Dermis blood vessel endothelial cell (primary cell): ENCODE measurements at places on chromosomes 13 and 19.

GRCh38 chr19:51621178-51621577 is 9.0 kb downstream of the SIGLEC5 start:
- no peak for DNase-seq

- DNase-seq = no peak
These were observed 403.4 kb downstream of the KLF5 start for GRCh38 chr13:73462241-73462640.

DNA sequence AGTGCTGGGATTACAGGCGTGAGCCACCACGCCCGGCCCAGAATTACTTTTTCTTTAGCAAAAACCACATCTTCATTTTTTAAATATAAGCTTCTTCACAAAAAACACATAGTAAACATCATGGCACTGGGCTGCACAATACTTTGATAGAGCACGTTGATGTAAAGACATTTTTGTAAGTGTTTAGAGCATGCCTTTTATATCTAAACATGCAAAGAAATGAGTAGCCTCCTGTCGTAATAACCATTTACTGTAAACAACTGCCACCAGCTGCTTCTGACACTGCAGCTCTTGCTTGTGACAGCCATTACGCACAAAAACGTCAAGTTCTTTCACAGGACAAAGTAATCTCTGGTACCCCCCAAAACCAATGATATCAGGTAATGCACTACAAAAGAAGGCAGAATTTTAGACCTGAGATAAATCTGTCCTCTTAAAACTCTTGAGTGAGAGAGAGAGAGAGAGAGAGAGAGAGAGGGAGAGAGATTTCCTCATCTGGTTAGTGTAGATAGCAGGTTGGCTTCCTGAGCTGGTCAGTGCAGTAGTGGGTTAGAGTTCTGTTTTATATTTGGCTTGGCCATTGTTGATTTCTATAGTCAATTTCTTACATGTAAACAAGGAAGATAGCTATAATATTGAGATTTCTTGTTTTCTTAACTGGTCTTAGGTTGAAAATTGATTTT is 6.7 kb upstream of the ZNF548 start:
- DNase-seq = no peak

- no peak for DNase-seq
These were observed 179.3 kb downstream of the KATNAL1 start for GRCh38 chr13:30128095-30128494.

- no peak for DNase-seq
These were observed 4.0 kb downstream of the ZNF331 start for GRCh38 chr19:53541971-53542370.

GRCh38 chr13:77522444-77522843 is 13.1 kb upstream of the SCEL start:
- DNase-seq = no peak

DNA sequence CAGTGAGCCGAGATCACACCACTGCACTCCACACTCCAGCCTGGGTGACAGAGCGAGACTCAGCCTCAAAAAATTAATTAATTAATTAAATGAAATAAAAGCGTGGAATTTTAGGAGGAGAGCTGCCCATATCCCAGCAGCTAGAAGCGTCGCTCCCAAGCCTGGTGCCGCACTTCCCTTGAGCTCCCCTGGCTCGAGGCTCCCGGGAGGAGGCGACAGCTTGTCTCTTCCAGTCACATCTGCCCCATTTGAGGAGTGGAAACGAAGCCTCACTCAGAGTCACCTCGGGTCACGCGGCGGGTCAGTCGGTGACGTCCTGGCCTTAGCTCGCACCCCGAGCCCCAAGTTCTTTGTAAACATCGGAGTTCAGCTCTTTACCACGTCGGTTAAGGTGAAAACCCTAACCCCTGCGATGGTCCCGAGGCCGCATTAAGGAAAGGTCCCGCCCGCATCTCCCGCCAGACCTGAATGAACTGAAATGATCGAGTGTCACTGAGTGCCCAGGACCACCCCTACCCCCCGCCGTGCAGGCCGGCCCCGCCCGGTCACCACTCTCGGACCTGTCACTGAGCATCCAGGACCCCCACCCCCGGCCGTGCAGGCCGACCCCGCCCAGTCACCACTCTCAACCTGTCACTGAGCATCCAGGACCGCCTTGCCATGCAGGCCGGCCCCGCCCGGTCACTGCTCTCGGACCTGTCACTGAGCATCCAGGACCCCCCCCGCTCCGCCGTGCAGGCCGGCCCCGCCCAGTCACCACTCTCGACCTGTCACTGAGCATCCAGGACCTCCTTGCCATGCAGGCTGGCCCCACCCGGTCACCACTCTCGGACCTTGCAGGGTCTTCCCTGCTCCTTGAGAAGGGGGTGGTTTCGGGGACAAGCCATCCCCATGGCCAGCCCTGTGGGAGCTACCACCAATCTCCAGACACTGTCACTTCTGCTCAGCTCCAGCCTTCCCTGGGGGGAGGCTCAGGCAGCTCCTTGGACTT is 176.9 kb downstream of the KDM4B start:
- DNase-seq = no peak

GRCh38 chr19:49890349-49891311 is 6.1 kb downstream of the IL4I1 start:
- DNase-seq = no peak

- DNase-seq = peak; percentile 70
These were observed 81.1 kb downstream of the COL4A1 start for GRCh38 chr13:110225609-110226574.

GRCh38 chr19:18504886-18505610 is 16.8 kb downstream of the ELL start:
- DNase-seq = no peak

GRCh38 chr19:54162241-54162805 is 2.8 kb upstream of the LENG1 start:
- peak; percentile 81 for DNase-seq

GRCh38 chr19:14472202-14472938 is 2.8 kb downstream of the PTGER1 start:
- DNase-seq = peak; percentile 75

GRCh38 chr13:35500144-35500543 is 23.7 kb upstream of the MAB21L1 start:
- DNase-seq = no peak

DNA sequence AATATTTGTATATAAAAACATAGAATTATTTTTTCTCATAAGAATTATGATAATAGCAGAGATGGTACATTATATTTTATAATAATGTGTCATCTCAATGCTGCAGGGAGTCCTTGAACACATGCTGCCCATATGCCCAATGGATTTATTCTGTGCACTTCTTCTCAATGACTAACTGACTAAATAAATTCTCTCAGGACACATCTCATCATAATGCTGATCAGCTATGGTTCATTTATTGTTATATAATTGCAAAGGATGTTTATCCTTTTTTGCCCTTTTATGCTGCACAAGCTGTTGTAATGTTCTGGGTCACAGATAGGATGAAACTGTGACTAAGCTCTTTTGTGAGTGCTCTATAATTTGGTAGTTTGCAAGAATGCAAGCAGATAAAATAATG is 1273.3 kb upstream of the ATXN8OS start:
- DNase-seq = no peak

DNA sequence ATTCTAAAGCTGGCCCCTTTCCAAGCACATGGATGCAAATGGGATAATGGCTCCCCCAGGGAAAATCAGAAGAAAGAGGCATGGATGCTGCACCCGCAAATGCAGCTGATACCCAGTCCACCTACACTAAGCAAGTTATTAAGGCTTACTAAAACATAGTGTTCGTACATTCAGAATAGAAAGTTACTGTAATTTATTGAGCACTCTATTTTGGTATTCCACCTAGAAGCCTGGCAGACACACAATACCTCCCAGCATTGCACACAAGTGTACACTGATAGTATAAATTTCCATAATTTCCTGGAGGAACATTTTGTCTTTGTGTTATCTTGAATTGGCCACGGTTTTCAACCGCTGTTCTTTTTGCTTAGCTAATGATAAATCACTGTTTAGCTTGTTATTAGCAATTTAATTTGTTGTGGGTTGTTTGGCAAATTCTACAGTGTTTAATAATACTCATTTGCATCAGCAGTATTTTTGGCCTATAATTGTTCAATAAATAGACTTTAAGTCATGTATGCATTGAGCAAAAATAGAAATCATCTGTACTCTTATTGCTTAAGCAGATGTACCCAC is 94.5 kb upstream of the MRI1 start:
- DNase-seq = no peak

GRCh38 chr19:12721656-12722565 is 1.8 kb downstream of the TNPO2 start:
- peak; percentile 77 for DNase-seq

DNA sequence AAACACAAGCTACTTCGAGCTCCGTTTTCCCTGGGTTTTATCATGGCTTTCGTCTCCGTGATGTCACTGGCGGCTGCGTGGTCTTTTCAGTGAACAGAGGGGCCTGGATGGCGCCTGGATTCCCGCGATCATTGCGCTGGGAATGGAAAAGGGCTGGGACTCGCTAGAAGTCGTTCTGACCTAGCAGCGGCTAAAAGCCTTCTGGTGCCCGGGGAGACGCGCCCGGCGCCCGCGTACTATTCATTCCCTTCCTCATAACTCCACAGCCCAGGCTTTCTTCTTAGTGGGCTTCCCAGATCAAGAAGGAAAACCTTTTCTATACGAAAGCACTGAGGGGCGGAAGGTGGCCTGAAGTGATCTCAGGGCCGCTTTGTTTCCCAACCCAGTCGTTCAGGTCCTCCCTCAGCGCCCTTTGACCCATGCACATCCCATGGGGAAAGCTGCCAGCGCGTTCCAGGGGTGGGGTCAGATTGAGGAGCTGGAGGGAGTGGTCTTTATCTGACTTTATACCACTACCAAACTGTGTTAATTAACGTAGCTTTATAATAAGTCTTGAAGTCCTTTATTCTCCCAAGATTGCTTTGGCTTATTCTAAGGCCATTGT is 96.6 kb downstream of the ELF1 start:
- DNase-seq = no peak

DNA sequence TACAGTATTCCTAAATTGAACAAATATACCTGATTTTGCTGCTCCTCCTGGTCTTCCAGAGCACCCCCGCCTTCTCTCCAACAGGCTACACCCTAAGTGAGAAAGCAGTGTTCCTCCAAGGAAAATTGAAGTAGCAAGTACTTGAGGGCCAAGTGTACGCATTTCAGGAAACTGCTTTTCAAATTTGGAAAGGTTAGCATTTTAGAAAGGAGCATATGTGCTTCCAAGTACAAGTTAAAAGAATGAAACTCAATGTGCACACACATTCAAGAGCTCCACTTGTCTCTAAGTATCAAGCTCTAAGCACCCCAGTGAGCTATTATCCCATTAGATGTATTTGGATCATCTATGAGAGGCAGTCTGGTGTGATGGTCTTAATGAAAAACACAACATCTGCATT is 25.8 kb downstream of the LHFPL6 start:
- DNase-seq = no peak

DNA sequence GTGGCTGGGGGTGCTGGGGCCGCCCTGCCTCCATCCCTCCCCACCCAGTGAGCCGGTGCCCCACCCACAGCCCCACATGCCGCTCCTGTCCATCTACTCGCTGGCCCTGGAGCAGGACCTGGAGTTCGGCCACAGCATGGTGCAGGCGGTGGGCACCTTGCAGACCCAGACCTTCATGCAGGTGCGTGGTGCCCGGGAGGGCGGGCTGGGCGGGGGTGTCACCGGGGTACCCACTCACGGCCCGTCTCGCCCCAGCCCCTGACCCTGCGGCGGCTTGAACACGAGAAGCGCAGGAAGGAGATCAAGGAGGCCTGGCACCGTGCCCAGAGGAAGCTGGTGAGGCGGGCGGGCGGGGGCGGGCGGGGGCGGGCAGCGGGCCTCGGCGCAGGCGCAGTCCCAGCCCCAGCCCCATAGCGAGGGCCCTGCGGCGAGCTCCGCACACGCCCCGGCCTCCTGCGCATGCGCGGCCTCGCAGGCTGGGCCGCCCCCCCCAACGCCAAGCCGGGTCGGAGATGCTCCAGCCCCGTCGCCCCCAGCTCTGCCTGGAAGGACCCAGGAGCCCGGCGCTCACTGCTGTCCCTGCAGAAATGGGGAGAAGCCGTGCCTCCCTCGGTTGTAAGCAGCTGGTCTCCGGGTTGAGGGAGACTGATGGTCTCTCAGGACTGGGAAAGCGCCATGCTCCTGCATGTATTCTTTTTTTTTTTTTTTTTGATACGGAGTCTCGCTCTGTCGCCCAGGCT is 7.7 kb downstream of the ARHGAP45 start:
- DNase-seq = peak; percentile 86

GRCh38 chr19:22605275-22606211 is 28.6 kb upstream of the ZNF492 start:
- DNase-seq = no peak

GRCh38 chr13:30143666-30144400 is 163.5 kb downstream of the KATNAL1 start:
- DNase-seq = no peak

GRCh38 chr13:28047757-28048388 is 52.5 kb downstream of the FLT3 start:
- no peak for DNase-seq

DNA sequence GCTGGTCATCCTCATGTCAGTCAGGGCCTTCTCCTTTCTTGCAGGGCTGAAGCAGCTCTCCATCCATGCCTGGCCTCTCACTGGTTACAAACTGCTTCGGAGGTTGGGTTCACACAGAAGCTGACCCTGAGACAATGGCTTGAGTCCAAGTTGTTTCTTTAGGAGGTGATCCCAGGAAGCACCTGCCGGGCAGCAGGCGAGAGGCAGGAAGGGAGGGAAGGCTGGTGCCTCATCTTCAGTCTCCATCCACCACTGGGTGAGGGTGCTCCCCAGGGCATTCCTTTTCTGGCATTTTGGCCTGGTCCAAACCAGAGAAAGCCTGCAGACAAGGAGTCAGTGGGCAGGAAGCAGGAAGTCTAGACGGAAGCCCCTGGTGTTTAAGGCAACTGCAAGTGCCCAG is 17.6 kb upstream of the SPATA13 start:
- DNase-seq = peak; percentile 63

DNA sequence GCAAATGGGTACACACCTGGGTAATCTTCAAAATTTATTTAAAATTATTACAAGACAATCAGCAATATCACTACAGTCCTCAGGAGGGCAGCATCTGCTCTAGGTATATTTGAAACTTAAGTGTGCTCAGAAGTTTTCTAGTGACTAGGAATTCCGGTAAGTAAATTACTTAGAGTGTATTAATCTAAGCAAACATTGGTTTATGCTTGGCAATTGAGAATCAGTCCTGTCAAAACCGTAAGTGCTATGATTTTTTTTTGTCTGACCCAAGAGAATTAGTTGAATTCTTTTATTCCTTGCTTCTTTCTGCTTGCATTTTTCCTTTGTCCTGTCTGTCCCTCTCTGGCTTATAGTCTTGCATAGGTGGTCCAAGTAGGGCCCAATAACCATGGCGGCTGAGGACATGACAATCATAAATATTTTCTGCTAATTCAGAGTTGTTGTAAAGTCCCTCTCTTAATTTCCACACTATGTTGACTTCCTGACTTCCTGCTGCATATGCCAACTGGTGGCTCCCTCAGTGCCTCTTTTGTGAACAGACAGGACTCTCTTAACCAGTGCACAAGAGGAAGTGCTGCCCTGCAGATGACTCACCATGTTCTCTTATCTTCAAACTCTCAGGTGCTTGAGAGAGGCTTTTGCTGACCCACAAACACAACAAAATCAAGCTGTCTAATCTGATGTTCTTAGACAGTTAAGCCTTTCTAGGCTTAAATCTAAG is 82.2 kb downstream of the SLAIN1 start:
- peak; percentile 90 for DNase-seq

GRCh38 chr19:15290166-15290565 is 42.2 kb downstream of the BRD4 start:
- DNase-seq = no peak
